GOT3 (cell line): ENCODE measurements at places on chromosomes 1 and 21.

DNA sequence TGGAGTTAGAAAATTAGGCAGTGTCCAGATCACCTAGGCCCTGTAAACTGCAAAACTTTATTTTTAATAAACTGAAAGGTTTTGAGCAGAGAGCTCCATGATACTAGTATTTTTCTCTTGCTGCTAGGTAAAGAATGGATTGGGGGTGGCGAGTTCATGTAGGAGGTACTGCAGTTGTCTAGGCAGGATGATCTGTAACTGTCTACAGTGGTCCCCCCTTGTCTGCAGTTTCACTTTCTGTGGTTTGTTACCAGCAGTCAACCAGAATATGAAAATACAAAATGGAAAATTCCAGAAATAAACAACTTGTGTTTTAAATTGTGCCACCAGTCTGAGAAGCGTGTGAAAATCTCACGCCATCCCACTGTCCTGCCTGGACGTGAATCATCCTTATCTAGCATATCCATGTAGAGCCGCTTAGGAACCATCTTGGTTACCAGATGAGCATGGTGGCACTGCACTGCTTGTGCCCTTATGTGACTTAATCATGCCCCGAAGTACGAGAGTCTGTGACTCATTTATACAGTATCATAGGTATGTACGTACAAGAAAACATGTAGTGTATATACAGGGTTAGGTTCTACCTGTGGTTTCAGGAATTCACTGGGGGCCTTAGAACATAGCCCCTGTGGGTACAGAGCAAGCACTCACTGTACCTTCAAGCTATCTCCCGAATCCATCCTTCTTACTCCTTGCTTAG, 94.2 kb downstream of the AHCTF1 start:
- DNase-seq = no peak

DNA sequence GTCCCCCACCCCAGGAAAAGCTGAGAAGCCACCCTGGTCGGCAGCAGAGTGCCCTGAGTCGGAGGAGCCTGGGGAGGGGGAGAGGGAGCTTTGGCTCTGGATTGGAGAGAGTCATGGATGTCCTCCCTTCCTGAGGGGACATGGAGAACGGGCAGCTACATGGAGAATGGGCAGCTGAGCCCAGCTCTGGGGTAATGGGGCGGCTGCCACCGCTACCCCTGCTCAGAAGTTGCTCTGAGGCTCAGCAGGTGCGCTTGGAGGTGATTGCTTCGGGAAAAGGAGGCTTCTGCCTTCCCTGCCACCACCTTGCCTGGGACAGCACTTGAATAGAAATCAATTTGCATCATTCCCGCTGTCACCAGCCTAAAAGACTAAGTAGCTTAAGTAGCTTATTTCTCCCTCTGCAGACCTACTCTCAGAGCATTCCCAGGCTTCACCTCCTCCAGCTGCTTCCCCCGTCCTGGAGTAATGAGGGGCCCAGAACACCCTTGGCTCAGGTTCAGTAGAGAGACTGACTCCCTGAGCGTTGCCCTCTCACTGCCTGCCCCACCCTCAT, 8.3 kb downstream of the DISP3 start:
- no peak for DNase-seq

DNA sequence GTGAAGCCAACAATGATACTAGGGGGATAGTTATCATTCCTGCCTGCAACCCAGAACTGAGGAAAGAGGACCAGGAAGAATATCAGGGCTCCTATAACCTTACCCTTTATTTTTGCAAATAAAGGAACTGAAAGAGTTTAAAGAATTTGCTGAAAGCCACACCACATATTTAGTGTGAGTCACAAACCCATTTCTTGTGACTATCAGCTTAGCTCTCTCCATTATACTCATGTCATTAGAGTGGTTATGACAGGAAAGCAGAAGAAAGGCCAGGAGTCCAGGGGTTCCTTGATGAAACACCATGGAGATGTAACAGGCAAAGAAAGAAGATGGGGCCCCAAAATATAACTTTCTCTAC, 141.1 kb upstream of the SAMSN1 start:
- no peak for DNase-seq

DNA sequence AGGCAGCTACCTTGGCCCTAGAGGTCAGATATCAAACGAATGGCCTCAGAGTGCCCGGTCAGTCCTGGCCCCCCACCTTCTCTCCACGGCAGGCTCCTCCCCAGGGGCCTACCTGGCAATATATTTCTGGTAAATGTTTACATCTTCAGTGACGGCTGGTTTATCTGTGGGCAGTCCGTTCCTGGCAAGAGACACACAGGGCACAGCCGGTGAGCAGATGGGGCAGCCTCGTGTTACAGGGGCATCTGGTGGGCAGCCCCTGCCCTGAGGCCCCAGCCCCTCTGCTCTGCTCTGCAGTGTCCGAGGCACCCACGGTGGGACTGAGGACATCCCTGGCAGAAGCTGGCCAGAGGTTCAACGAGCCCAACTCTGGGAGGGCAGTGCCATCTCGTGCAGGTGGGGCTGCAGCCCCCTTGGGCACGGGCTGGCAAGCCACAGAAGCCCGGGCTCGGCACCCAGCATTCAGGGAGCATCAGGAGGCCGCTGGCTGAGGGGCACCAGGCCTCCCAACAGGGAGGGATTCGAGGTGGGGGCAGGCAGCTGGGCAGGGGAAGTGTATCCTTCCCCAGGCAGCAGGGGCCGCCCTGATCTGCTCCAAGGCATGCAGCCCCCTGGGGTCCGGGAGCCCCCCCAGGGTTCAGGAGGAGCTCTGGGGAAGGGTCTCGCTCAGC, 137.9 kb downstream of the CASZ1 start:
- no peak for DNase-seq

GRCh38 chr1:226820941-226821718, 49.3 kb upstream of the PSEN2 start:
- DNase-seq = no peak

- DNase-seq = peak; percentile 6
Observed at GRCh38 chr1:43227143-43227764, 42.5 kb upstream of the TMEM125 start.

GRCh38 chr1:192869308-192869940, 60.6 kb downstream of the RGS2 start:
- no peak for DNase-seq

- DNase-seq = no peak
Observed at GRCh38 chr1:110343249-110343648, 4.1 kb downstream of the RBM15 start.

DNA sequence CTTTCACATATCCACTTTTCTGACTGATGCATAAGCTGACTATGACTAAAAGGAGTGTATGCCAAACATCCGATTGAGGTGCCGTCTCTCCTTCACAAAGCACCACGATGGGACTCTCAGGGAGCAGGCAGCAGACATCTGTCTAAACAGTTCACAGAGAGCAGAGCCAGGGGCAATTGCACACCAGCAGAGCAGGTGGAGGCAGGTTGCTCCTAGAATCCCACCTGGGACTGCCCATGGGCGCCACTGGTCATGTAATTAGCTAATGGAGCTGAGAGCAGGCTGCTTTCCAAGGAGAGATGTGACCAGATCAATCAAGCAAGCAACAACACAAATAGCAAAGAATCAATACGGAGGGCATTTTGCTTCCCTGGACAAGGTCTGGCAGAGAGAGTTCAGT, 30.5 kb upstream of the COA6 start:
- DNase-seq = no peak

DNA sequence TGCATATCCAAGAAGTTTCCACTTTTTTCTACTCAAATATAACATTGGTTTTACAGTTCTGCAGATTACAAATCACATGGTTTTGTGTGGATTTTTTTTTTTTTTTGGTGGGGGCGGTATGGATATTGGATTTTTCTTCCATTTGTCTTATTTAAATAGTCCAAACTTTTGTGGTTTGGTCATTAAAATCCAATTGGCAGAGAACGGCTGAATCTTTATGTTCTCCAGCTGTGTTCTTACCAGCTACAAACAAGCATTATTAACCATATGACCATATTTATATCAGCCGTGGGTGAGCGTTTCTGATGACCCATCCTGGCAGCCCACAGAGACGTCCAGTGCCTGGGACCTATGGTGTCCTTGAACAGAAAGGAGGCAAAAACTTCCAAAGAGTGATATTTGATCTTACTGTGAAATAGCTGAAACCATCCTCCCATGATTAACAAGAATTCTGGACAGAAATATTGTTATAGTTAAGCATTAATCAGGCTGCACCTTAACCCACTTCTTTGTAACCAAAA, 200.4 kb downstream of the LYPLAL1 start:
- DNase-seq = no peak

- no peak for DNase-seq
Observed at GRCh38 chr1:201178718-201179117, 11.9 kb upstream of the IGFN1 start.

DNA sequence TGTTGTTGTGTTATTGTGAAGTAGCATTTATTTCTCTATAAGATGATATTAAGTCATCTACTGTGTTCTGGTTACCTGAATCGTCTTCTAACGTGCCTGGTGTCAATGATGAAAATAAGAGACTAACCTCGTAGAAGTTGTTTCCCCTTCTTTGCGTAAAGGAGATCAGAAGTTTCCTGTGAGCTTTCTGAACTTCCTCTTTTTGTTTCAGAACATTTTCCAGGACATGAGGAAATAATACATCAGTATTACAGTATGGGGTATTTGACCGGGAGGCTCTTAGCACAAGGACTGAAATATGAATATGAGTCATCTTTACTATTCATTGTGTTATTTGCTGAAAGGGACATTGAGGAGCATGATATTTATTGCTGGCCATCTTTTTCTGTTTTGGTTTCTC, 1.3 kb downstream of the ST6GALNAC3 start:
- DNase-seq = no peak

DNA sequence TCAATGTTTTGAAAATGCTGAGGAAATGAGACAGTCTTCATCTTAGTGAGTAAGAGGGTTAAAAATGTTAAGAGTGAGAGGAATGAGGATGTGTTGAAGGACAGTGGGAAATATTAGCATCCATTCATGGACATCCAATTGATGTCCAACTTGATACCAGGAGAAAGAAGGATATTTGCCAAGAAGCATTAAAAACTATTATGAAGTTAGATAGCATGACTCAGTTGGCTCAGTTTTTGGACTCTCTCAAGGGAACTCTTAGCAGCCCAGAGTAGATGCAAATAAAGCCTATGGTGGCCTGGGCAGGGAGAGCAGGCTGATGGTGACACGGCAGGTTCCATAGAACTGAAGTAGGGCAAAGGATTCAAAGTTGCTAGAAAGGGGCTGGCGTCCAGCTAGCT, 171.0 kb downstream of the ZZZ3 start:
- no peak for DNase-seq

GRCh38 chr1:106925750-106926149, 130.7 kb upstream of the PRMT6 start:
- no peak for DNase-seq

GRCh38 chr1:157371221-157371620, 181.1 kb downstream of the FCRL5 start:
- DNase-seq = no peak

DNA sequence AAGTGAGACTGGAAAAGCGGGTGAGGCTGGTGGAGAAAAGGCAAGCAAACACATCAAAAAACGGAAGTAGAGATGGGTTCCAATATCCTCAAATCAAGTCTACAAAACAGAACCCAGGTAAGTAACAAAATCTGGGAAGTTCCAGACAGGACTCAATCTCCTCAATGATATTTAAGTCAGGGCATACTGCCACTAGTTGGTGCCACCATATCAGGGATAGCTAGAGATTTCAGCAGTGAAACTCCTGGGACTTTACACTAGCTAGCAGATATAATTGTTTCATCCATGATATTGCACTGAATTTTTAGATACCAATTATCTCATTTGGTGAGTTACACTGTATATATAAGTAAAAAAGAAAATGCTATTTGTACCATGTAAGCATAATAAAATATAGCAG, 52.0 kb downstream of the EYA3 start:
- DNase-seq = no peak

- DNase-seq = no peak
Observed at GRCh38 chr1:77025599-77025998, 158.3 kb downstream of the ST6GALNAC5 start.

- no peak for DNase-seq
Observed at GRCh38 chr1:203395751-203396150, 44.8 kb upstream of the FMOD start.

- DNase-seq = no peak
Observed at GRCh38 chr1:108972951-108973350, 9.7 kb upstream of the CLCC1 start.

- no peak for DNase-seq
Observed at GRCh38 chr1:202750024-202750423, 39.8 kb upstream of the SYT2 start.

GRCh38 chr1:182229451-182229850, 162.1 kb downstream of the GLUL start:
- no peak for DNase-seq

- peak; percentile 21 for DNase-seq
Observed at GRCh38 chr1:51636764-51637522, 20.1 kb downstream of the OSBPL9 start.

- DNase-seq = no peak
Observed at GRCh38 chr1:163410073-163410999, 88.6 kb downstream of the NUF2 start.

- no peak for DNase-seq
Observed at GRCh38 chr1:223199094-223199647, 56.1 kb upstream of the TLR5 start.

DNA sequence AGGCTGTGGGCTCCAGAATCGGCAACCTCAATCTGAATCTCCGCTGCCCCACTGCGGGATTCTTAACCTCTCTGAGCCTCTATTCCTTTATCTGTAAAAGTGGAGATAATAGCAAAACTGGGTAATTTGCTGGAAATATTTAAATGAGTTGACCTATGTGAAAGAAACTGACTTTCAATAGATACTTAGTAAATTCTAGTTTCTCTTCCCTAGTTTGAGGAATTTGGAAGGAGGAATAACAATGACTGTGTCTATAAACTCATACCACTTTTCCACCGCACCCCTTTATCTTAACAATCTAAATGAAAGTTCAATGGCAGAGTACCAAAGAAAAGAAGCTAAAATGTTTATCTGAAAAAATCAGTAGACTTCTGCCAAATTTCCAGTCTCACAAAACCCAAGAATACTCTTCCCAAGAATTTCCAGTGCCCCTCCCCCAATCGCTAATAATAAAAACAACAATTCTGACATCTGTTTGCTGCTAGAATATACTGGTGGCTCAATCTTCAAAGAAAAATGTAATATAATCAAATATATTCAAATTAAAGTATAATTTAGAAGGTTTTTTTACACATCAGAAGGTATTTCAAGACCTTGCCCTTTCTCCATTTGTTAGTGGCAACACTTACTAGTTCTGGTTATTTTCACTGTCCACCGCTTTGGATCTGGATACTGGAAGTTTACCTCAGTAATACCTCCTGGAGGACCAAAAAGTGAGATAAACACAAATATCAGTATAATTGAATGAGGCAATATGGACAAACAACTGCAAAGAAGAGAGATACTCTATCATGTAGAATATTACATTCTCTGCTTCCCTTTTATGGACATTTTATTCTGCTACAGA, 171.2 kb downstream of the LTN1 start:
- no peak for DNase-seq

GRCh38 chr1:234734412-234734835, 124.4 kb upstream of the IRF2BP2 start:
- no peak for DNase-seq

DNA sequence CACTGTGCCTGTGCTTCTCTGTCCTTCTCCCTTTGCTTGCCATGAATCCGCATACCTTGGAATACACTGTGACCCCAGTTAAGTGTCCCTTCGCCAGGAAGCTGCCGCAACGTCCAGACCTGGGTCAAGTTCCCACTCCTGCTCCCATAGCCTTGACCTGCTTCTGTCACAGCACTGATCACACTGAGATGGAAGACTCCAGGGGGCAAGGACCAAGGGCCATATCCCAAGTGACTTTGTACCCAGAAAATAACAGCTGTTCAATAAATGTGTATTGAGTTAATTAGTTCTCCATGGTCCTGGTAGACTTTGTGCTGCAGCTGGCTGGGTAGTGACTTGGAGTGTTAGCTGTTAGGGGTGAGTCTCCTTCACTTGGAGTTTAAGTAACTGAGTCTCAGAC, 25.8 kb downstream of the SLC5A9 start:
- DNase-seq = no peak

- no peak for DNase-seq
Observed at GRCh38 chr1:225816643-225817538, 7.0 kb downstream of the EPHX1 start.
